ENCODE measurements at places on chromosomes 7 and 10.

DNA sequence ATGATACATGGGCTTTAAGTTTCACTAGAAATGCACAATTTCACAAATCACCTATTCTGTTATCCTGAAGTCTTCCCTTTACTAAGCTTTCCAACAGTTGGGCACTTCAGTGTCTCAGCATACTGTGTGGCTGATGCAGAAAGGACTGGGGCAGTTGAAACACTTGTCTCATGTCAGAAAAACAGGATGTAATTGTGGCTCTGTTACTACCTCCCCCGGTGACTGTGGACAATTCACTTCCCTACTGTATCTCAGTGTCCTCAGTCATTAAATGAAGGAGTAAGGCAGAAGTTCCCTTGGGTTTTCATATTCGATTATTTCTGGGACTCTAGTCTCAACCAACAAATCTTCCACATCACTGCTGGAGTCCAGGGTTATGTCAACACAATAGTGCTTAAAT lies 17.9 kb downstream of the ANKRD22 start:
- DNase-seq: no peak

GRCh38 chr10:70940834-70941568 lies 52.6 kb upstream of the PCBD1 start:
- DNase-seq: no peak

GRCh38 chr7:142328551-142328950 lies 70.7 kb upstream of the PRSS58 start:
- DNase-seq: no peak

DNA sequence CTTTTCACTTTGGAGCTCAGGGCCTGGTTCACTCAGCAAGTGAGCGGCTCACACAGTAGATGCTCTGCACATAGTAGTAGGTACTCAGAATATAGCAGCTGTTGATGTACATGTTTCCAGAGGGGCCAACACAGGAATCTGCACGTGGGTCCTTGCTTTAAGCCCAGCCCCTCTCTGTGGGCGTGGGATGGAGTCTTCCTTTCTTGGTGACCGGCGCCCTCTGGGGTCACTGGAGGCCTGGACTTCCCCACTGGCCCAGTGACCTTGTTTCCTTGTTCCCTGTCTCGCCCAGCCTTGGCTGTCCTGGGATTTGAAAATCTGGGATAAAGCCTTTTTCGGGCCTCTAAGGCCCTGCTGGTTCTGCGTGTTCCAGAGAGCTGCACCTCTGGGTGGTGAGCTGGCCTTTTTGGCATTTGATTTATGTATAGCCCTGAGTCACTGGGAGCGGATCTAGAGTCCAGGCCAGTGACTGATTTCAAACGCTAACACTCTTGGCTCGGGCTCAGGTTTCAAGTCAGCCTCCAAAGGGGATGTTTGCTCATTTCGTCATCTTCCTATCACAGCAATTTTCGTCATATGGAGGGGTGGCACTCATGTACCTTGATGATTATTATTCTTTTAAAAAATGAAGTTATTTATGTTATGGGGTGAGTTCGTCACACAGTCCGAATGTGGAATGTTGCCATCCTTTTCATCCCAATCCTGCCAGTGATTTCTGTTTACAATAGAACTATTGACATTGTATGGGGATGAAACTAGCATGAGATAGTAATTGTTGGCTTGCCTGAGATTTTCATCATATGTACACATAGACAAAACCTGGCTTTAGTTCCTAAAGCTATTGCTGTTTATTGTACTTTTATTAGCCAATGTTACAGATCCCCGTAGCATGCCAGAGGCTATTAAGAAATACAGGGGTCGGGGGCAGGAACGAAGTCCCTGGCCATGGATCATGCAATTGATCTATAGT lies 65.5 kb downstream of the CUX1 start:
- no peak for DNase-seq

DNA sequence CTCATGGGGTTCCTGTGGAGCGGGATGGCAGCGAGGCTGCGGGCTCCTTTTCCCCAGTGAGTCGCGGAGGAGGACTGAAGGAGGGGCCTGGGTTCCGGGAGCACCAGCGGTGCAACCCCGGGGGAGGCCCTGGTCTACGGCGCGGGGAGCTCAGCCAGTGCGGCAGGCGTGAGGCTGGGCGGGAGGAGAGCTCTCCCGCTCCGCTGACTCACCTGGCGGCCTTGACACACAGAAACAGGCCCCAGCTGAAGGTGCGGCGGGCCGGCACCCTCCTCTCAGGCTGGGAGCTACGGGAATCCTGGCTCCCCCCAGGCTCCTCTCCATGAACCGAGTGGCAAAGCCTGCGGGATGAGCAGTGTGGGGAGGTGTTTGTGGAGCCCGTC lies 6.8 kb upstream of the NOM1 start:
- DNase-seq: no peak

GRCh38 chr10:86191166-86191565 lies 175.4 kb downstream of the GRID1 start:
- DNase-seq: no peak

DNA sequence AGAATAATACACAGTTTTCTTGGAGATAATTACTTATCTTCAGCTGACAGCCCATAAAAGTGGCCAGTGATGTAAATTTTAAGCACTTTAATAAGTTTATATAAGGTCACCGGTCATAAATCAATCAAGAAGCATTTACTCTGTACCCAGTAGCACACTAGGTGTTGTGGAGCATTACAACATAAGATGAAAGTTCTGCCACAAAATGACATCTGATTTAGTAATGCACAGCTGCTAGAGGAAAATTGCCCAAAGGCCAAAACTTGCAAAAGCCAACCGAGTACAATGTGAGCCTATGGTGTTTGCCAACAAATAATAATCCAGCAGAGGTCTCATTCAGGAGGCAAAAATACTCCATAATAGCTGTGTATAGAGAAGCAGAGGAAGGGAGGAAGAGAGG lies 63.6 kb downstream of the GPR37 start:
- DNase-seq: no peak

GRCh38 chr7:75879771-75880184 lies 944 bp downstream of the RHBDD2 start:
- DNase-seq: no peak

GRCh38 chr7:5284304-5285281 lies 1.9 kb downstream of the SLC29A4 start:
- no peak for DNase-seq

- DNase-seq: no peak
Observed at GRCh38 chr7:25262586-25262985, 34.3 kb upstream of the NPVF start.

DNA sequence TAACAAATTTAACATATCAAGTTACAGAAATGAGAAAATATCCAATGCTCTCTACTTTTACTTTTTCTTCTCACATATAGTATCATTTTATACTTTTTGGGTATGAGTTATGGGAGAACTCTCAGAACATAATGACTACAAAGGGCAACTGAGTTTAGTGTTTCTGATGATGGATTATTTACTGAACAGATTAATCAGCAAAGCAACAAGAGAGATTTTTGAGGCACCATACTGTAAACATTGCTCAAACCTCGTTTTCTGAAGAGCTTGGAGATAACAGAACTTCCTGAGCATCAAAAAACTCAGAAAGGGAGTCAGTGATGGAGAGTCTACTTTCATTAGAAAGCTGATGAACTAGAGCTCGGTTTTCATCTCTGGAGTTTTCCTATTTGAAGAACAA lies 84.8 kb upstream of the GSDME start:
- no peak for DNase-seq

DNA sequence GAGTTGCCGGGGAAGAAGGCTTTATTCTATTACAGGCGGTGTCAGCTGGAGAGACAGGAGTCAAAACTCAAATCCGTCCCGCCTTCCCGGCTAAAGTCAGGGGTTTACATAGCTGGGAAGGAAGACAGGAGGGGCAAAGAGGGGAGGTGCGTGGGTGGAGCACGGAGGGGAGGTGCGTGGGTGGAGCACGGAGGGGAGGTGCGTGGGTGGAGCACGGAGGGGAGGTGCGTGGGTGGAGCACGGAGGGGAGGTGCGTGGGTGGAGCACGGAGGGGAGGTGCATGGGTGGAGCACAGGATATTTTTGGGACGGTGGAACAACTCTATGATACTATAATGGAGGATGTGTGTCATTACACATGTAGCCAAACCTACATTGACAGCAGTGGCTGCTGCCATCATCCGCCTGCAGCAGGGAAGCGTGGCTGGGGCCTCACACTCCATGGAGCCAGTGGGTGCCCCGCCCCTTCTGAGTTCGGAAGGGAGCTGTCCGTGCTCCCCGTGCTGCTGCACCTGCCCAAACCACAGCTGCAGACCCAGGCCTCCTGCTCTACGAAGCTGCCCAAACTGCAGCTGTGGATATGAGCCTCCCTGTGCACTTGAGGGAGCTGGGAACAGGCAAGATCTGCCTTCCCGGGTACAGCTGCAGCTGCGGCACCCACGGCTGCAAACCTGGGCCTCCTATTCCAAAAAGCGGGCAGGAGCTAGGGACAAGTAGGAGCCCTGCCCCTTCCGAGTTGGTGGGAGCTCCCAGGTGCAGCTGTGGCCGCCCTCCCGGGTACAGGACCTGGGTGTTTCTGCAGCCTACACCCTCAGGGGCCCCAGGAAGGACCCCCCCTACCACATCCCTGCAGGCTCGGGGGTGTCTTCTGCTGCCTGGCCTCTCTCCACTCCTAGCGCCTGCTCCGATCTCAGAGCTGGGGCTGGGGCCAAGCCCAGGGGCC lies 119.4 kb downstream of the DYNC2I1 start:
- DNase-seq: no peak

DNA sequence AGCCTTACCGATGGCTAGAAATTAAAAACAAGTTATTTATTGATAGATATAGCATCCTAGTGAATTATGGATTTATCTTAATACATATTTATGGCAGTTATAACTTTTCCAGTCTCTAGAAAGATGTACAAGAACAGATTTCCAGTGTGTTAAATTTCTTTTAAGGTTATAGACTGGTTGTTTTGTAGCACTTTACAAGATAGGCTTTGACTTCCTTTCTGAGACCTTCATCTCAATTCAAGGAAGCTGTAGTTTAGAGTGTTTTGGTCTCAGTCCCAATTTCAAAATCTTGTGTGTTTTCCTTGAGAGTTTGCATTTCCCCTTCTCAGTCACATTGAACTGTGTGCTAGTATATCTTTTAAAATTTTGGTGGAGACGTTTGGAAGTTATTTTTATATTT lies 30.1 kb downstream of the PLEKHA1 start:
- DNase-seq: no peak

GRCh38 chr10:12025591-12025990 lies 17.0 kb downstream of the UPF2 start:
- DNase-seq: no peak

DNA sequence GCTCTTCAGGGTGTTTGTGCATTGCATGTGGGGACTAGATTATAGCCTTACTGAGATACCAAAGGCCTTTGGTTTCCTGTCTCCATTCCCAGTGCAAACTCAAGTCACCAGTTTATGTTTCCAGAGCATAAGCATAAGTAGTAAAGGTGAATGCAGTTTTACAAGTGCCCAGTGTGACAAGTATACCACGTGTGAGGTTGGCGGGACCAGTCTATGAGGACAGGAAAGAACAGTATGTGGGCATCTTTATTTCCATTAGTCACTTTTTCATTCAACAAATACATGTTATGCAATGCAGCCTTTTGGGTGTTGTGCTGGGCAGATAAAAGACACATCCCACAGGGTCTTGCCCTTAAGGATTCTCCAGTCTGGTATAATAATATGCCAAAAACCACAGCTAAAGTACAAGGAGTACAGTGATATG lies 146.5 kb downstream of the ARID5B start:
- DNase-seq: no peak

- DNase-seq: no peak
Observed at GRCh38 chr7:24401628-24402593, 117.9 kb downstream of the NPY start.

DNA sequence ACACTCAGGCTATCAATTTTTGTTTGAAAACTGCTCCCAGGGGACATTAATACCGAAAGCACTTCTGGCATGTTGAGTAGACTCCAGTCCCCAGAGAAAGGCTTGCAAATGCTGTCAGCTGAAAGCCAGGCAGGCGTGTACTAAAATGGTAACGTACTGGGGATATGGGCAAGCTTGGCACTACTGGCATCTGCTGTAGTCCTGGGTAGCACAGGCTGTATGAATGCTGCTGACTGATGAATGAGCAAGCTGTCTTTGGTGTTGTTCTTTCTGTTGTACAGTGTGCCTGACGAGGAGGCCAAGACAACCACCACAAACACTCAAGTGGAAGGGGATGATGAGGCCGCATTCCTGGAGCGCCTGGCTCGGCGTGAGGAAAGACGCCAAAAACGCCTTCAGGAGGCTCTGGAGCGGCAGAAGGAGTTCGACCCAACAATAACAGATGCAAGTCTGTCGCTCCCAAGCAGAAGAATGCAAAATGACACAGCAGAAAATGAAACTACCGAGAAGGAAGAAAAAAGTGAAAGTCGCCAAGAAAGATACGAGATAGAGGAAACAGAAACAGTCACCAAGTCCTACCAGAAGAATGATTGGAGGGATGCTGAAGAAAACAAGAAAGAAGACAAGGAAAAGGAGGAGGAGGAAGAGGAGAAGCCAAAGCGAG lies 53.5 kb upstream of the AGBL3 start:
- no peak for DNase-seq

- no peak for DNase-seq
Observed at GRCh38 chr7:93097388-93097787, 20.4 kb downstream of the SAMD9 start.

GRCh38 chr10:124083740-124084397 lies 9.5 kb downstream of the CHST15 start:
- no peak for DNase-seq

All from SIG-M5 (cell line).